Vagina (tissue), 2 donors: ENCODE measurements at places on chromosomes 3 and 15. TPM values are rescaled to one million over a fixed set of nuclear protein-coding genes. Genes with fewer than 3 reads are reported as not detected.

Gene PCOLCE2
- 136 TPM for total RNA-seq

Gene SLC28A1
- not detected for total RNA-seq

Gene FEZF2
- total RNA-seq = not detected

Gene PLCB2
- total RNA-seq = 14.0 TPM
